ENCODE measurements at places on chromosomes 12 and 14. TPM values are rescaled to one million over a fixed set of nuclear protein-coding genes. Genes with fewer than 3 reads are reported as not detected.

- no peak for DNase-seq
Measured at GRCh38 chr14:35247777-35248475, 44.3 kb upstream of the PSMA6 start.

GRCh38 chr12:45290216-45290605 is 74.3 kb downstream of the ANO6 start:
- DNase-seq: no peak

DNA sequence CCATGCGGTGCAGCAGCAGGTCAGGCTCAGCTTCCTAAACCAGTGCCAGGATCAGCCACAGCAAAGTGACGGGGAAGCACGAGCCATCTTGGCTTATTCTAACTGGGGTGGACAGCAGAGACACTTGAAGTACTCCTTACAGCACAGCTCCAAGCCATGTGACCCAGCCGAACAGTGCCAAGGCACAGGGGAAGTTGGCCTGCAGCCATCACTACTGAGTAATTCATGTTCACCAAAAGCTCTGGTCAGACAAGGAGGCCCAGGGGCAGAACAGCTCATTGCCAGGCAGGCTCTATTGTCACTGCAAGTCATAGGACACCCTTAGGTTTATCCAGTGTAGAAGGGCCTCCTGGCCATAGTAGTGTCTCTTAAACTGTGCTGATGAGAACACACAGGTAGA is 23.4 kb upstream of the SLC35F4 start:
- peak; percentile 66 for DNase-seq

GRCh38 chr14:99784508-99784907 is 8.7 kb upstream of the EML1 start:
- no peak for DNase-seq

DNA sequence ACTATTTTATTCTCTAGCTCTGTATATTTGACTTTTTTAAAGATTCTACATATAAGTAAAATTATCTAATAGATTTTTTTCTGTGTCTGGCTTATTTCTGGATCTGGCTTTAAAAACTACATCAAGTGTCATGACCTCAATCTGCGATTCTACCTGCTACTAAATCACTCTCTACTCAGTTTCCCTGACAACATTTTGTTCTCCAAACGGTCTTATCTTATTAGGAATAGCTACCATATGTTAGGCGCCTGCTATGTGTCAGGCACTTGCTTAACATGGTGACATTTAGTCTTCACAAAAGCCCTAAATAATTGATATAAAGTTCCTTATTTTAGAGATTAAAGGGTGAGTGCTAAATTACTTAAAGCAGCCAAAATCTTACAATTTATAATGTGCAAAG is 1362.9 kb upstream of the FLRT2 start:
- no peak for DNase-seq

Gene CYP27B1
- total RNA-seq: 1.1 TPM

Data from lower lobe of right lung (tissue), 2 donors.